ENCODE measurements at places on chromosomes 5 and 9.

DNA sequence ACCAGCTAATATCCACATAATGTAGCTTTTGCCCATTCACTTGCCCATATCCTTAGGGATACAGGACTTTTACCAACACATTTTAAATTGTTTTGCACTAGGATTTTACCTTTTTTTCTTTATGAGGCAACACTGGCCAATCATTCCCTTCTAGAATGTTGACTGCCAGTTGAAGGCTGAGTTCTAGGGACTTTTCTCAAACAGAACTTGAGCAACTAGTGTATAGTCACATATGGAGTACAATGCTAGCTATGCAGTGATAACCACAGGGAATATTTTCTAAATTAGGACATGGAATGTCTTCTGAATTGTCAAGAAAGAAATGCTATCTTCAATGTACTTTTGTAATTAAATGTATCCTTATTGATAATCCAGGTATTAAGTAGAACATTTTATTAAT lies 133.6 kb downstream of the OXCT1 start:
- DNase-seq, result no peak

GRCh38 chr5:151063142-151063989 lies 17.5 kb downstream of the TNIP1 start:
- no peak for DNase-seq

- no peak for DNase-seq
These were observed 22.5 kb upstream of the LAMC3 start for GRCh38 chr9:130986356-130986965.

DNA sequence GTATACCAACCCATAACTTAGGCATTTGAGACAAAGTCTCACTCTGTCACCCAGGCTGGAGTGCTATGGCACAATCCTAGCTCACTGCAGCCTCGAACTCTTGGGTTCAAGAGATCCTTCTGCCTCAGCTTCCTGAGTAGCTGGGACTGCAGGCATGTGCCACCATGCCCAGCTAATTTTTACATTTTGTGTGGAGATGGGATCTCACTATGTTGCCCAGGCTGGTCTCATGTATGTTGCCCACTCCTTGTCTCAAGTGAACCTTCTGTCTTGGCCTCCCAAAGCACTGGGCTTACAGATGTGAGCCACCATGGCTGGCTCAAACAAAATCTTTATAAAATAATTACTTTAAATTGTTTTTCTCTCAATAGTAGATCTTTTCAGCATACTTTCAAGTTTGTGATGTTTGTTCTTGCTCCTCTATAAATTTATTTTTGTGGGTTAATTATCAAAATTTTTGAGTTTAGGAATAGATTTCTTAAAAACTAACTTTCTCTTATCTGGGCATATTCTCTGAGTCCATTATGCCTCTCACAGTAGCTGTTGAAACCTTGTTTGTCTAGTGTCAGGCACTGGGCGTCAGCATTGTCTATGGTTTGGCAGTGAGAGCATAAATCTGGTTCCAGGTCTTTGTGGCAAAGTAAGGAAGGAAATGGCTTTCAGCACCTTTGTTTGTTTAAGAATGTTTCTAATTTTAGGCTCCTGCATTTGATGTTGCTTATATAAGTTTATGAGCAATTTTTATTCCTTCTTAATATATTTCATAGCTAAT lies 38.7 kb downstream of the NLN start:
- no peak for DNase-seq

DNA sequence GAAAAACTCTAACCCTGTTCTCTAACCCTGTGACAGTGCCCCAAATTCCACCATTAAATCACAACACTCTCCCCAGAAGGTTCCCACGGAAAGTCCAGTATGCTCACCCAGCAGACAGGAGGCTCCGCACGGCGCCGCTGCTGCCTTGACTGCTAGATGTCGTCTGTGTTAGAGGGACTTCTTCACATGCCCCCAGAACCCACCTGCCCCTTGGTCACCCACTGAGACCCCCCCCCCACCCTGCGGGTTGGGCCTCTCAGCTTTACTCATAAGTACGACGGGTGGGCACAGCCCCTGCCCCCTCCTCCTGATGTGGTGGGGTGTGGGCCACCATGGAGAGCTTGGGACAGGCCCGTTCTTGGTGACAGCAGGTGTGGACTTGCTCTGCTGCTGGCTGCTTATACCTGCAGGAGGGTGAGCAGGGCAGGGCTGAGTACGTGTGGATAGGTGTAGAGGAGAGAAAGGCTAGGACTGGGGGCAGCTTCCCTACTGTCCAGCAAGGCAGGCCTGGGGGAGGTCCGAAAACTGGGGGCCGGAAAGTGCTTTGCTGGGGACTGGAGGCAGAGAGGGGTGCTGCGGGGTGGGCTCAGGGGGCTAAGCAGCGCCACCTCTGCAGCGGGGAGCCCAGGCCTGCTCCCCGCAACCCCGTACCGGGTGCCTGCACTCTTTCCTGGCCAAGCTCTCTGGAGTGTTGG lies 57.5 kb upstream of the OLFM1 start:
- DNase-seq, result no peak

Measured in stimulated activated CD4-positive, alpha-beta T cell treated with anti-CD3 and anti-CD28 coated beads, Interleukin-4, amount 100 ng/mL, for 48 hours (primary cell).